Stimulated activated CD8-positive, alpha-beta memory T cell treated with anti-CD3 and anti-CD28 coated beads, Interleukin-4, amount 100 ng/mL, for 1 hour (primary cell): ENCODE measurements at places on chromosomes 13 and 19.

- DNase-seq, result peak; percentile 13
These were observed 63.6 kb downstream of the ZNF429 start for GRCh38 chr19:21568816-21569493.

DNA sequence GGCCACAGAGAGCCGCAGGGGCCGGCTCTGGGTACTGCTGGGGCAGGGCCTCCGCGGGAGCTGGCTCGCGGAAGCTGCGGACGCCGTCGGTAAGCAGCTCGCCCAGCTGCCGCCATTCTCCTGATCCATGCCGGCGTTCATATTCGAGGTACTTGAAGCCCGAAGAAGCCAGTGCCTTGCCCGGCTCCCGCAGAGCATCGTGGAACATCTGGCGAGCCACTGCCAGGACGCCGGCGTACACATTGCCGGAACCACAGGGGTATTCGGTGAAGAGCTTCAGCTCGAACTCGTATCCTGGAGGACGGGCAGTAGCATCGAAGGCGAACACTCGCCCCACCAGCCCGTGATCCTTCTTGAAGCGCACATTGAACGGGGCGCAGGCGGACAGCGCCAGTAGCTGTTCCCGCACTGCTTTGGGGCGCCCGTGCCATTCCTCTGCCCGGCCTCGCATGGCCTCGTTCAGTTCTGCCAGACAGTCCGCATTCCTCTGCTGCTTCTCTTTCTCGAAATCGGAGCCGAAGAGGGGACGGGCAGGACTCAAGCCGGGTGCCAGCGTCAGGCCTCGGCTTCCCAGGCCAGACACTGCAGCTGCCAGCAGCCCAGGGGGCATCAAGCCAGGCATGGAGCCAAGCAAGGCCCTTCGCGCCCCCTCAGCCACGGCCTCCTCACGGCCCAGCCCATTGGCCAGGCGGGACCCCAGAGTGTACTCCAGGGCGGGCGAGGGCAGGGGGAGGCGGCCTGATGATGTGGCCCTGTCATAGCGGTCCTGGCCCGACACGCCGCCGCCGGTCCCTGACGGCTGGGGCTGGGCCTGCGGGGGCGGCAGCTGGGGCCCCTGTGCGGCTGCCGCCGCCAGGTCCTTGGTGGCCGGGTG is 1.0 kb downstream of the IRF2BP1 start:
- DNase-seq, result no peak

DNA sequence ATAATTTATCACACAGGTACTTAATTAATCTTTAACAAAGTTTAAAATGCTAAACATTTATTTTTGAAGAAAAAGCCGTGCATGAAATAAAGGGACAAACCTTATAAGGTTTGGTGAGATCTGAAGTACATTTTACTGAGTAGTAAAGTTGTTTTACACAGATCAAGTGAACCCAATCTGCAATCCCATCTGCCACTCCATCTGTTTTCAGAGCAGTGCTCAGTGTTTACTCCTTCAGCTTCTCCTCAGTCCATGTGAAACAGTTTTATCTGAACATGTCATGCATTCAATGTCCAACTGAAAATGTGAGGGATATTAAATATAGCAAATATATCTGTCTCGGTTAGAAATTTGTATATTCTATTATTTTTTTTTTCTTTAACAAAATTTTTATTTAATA is 166.8 kb downstream of the MAB21L1 start:
- DNase-seq, result no peak

GRCh38 chr19:43798546-43799409 is 3.5 kb downstream of the LYPD5 start:
- DNase-seq, result no peak

DNA sequence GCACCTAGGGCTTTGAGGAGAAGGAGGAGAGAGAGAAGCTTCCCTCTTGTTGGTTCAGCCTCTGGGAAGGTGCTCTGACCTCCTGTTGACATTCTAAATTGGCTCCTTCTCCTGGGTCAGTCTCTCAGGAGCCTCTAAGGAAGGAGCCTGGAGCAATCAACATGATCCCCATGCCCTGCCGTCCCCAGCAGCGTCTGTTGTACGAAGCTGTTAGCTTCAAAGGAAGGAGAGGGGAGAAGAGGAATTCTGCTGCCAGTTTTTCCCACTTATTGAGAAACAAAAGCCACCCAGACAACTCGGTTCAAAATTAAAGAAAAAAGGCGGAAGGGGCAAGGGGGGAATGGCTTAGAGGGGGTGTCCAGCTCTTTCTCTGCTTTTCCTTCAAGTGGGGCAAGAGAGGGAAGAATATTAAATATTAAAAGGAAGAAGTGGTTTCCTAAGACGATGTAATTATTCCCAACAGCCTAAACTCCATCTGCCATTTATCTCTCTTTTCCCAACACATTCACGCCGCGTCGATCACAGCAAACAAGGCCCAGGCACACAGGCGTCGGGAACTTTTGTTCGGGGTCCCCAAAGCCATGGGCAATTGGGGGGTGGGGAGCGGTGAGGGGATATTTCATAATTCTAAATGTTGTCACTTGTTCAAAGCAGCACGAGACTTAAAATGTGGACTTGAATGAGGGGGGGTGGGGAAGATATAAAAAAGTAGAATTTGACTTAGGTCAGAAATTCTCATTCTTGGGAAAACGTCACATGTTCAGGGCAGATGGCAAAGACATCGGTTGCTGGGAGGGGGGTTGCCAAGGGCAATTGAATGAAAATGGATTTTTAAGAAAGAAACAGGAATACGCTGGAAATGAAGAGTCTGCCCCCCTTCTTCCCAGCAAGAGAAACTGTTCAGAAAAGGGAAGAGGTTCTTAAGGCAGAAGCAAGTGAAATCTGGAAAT is 116.8 kb upstream of the CACNA1A start:
- no peak for DNase-seq

DNA sequence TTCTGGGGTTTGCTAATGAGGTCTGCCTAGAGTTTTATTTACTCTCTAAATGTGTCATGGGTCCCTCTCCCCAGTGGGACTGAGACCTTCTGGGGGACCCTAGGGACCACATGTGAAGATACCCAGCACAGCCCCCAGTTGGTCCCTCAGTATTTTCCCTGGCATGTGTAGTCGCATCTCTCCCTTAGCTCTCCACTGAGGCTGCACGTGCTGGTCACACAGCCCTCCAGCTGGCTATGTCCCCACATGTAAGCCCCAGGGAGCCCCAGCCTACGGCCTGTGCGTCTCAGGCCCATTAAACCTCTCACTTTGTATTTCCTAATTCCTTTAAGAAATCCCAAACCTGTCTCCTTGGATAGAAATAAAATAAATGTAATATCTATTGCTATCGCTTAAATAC is 189.6 kb upstream of the TSHZ3 start:
- no peak for DNase-seq

DNA sequence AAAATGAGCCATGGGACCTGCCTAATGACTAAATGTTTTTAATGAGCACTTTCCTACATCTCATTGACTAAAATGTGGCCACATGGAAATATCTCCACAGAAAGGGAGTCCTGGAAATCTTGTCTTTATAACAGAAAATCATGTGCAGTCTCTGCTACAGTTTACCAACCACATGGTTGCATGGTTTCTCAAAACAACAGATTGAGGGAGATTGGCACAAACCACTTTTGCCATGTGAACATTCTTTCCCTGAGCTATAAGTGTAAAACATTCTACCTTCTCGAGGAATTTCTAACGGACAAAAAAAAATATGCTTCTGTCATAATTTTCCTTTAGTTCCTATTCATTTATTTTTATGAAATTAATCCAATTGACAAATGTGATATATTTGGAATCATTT is 218.9 kb upstream of the SLITRK5 start:
- no peak for DNase-seq

DNA sequence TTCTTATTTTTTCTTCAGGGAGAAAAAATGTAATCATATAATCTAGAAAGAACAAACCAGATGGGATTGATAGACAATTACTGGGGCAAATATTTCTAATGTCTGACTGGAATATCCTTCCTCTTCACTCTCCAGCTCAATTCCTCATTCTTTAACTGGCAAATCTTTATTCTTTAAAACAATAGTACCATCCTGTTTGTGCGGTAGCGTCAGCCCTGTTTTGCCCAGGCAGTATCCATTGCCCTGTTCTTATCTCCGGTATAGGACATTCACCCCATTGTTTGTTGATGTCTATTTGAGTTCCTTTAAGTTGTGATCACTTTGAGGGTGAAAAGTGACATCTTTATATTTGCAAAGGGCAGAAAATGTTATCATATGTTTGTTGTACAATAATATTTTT is 185.4 kb downstream of the POSTN start:
- DNase-seq, result no peak

- DNase-seq, result no peak
These were observed 128.6 kb downstream of the ZNF100 start for GRCh38 chr19:21638776-21639175.

DNA sequence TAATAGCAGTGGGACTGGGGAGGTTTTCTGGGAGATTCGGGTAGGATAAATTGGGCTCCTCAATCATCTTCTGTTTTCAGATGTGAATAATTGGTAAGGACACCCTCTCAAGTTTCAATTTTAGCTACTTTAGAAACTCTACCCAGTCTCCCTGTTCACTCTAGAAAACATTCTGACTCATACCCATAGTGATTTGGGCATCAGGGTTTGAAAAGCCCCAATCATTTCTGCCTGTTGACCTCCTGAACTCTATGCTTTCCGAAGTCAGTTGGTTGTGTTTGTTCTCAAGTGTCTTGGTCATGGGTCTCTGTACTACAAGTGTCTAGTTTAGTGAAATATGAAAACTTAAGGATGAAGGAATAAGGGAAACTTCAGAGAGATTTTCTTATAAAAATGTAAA is 911.3 kb upstream of the GPC6 start:
- DNase-seq, result no peak

DNA sequence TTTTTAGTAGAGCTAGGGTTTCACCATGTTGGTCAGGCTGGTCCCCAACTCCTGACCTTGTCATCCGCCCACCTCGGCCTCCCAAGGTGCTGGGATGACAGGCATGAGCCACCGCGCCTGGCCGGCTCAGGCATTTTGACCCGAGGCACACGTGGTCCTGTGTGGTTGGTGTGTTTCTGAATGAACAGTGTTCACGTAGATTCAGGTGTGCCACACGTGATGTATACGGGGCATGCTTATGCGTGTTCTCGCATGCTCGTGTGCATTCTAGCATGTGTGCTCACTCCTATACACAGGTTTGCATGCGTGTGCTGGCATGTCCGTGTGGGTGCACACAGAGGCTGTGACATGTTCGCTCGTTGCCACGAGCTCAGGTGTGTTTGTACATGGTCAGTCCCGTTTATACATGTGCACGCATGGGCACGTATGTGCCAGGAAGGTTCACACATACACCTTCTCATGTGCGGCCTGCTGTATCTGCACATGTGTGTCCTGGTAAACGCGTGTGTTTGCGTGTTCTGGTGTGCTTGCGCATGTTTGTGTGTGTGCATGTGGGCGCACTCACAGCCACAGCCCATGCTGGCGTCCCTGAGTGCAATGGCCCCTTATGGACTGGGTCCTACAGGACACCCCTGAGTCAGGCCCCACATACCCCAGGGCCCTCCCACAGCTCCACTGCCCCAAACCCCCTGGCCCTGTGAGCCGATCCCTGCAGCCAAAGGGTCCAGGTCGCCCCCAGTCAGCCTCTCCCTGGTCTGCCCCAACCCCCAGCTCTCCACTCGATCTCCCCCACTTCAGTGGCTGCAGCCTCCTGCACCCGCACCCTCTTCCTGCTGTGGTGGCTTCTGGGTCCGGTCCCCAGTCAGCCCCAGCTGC is 20.6 kb upstream of the TCF3 start:
- DNase-seq, result no peak

DNA sequence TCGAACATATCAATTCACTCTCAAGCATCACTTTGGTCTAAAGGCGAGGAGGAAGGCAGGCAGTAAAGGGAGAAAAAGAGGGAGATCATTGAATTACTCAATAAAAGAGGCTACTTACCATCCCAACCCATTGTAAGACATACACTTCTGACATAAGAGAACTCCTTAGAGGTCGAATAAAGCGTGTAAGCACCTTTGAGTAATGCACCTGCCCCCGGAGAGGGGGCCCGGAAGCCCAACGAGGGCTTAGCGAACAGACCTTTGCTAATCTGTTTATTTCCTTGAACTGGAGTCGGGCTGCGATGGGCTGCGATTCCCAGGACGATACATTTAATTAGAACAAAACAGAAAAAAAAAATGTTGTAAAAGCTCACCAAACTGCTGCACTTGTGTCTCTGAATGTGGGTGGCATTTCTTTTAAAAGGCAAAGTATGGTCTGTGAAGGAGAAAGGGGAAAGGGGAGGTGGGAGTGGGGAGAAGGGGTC is 3.0 kb downstream of the ZC3H4 start:
- no peak for DNase-seq

DNA sequence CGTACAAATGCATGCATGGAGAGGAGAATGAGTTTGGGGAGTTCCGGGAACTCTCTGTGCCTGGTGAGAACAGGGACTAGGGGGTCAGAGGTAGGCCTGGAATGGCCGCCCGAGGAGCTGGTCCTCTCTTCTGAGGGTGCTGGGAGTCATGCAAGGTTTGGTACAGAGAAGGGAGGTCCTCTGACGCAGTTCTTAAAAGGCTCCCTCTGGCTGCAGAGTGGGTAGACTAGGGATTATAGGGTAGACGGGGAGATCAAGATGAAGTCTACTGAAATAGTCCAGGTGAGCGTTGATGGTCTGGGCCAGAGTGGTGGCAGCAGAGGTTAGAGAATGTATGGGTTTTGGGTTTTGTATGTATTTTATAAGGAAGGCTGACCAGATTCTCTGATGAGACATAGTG is 796 bp downstream of the ZNF304 start:
- no peak for DNase-seq

DNA sequence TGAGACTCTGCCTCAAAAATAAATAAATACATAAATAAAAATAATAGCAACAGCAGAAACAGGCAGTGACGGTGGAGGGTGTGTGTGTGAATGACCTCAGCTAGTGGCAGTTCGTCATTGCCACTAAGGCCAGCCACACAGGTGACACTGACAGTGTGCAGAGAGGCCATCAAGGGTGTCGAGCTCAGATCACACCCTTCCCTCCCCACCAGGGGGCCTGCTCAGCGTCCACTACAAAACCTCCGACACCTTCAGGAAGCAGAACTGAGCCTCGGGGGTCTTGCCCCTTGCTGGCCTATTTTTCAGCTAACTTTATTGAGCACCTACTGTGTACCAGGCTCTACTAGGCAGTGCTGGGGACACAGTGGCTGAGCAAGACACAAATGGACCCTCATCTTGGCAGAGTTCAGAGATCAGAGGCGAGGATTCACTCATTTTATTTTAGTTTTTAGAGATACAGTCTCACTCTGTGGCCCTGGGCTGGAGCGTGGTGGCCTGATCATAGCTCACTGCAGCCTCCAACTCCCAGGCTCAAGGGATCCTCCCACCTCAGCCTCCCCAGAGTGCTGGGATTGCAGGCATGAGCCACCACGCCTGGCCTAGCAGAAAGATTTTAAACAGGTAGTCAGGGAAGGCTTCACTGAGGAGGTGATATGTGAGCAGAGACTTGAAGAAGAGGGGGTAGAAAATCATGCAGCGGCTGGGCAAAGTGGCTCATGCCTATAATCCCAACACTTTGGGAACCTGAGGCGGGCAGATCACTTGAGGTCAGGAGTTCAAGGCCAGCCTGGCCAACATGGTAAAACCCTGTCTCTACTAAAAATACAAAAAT is 30.3 kb upstream of the SEMA6B start:
- DNase-seq, result no peak

GRCh38 chr19:11197291-11198174 is at the start of gene KANK2:
TSS of gene KANK2 (minus strand) at chr19:11197545. CDS start at chr19:11194511, 3,034 bp downstream.
- DNase-seq, result peak; percentile 42
